Cerebellar nuclear complex (tissue), 1 donor: ENCODE measurements at places on chromosomes 5 and 9.

- no peak for DNase-seq
Observed at GRCh38 chr5:77719666-77720363, 56.3 kb downstream of the TBCA start.

- DNase-seq = no peak
Observed at GRCh38 chr9:30524311-30524710, 1860.1 kb upstream of the ACO1 start.

GRCh38 chr9:133875131-133875530, 117.0 kb downstream of the VAV2 start:
- DNase-seq = no peak

DNA sequence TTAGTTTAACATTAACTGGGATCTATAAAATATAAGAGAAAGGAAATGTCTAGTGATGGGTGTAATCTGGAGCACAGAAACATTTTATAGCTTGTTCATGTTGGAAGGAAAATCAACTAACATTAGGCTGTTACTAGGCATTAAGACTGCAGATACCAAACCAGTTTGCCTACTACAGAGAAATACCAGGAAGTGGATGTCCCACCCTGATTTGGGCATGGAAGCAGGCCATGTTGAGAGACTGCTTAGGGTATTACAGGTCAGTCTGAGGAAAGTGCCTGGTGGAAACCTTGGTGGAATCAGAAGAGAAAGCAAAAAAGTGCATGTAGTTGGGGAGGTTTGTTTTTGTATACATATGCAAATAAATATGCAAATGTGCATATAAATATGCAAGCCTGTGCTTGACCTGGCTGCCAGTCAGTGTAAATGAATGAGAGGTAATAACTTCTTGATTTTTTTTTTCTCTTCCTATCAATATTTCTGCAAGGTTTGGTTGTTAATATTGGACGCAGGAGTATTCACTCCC, 9.6 kb upstream of the CCDC112 start:
- no peak for DNase-seq

- no peak for DNase-seq
Observed at GRCh38 chr5:20609126-20609525, 621.1 kb upstream of the CDH18 start.

DNA sequence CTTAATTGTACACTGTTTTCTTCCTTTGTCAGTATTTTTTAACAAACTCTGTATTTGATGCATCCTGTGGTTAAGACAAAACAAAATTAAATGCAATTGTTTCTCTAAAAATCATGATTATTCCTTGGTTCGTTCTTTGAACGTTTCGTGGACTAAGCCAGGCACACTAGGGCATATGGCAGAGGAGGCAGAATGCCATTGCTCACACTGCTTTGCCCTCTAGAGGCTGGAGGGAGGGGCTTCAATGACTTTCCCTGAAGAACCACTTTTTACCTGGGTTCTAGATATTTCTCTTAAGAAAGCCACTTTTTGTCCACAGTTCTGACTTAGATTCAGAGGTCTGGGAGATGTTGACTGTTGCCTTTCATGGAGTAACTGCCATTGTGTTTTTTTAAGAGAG, 236.2 kb upstream of the ADAMTSL1 start:
- no peak for DNase-seq

DNA sequence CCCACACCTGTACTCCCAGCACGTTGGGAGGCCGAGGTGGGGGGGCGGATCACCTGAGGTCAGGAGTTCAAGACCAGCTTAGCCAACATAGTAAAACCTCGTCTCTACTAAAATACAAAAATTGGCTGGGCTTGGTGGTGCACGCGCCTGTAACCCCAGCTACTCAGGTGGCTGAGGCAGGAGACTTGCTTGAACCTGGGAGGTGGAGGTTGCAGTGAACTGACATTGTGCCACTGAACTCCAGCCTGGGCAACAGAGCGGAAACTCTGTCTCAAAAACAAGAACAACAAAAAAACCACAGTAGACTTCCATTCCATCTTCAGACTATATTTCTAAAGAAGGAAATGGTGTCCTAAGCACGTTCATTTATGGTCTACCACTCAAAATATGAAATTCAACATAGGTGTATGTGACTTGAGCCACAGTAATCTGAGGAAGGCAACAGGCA, 14.2 kb upstream of the SERINC5 start:
- DNase-seq = no peak

DNA sequence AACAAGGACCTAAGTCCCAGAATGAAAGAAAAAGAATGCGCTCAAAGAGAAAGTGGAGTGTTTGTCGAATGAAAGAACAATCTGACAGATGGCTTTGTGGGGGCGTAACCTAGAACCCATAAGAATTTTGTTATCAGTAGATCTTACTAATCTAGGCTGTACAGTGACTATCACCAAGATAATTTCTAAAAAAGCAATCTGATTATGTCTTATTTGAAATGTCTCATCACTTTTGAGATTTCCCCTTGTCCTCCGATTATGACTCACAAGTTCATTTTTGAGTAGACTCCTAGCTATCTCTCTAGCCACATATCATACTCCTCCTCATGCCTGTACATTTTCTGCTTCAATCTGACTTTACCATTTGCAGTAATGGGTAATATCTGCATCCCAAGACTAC, 135.6 kb upstream of the SMARCA2 start:
- no peak for DNase-seq
